Globus pallidus (tissue), 1 donor: ENCODE measurements at places on chromosomes 16 and 17.

GRCh38 chr16:85265161-85265784, 153.0 kb upstream of the CIBAR2 start:
- DNase-seq = no peak

DNA sequence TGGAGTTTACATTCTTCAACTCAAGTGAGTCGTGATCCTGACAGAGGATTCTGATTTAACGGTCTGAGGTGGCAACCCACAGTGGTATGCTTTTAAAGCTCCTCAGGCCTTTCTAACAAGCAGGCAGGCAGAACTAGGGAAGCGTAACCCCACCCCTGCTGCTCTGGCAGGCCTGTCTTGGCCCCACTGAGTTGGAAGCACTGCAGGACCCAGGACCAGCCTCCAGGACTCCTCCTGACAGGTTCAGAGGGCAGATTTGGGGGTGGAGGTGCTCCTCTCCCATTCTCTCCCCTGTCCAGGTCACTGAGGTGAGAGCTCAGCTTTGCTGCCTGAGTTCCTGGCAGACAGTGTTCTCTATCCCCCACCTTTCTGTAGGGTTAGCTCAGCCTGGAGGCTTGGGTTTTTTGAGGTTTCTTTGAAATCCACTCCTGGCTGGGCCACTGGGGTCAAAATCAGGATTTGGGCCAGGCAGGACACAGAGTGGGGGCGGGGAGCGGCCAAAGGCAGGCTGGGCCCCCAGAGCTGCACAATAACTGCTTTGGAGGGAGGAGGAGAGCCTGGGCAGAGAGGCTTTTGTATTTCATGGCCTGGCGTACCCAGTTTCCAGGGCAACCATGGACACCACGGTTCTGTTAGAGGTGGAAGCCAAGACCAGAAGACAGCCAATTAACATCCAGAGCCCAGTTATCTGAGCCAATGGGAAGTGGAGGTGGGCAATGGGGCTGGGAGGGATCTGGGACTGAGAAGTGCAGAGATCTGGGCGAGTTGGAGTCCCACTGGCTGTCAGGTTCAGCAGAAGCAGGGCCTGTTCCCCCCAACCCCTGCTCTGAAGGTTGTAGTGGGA, 9.5 kb downstream of the MRPL27 start:
- DNase-seq = peak; percentile 87

DNA sequence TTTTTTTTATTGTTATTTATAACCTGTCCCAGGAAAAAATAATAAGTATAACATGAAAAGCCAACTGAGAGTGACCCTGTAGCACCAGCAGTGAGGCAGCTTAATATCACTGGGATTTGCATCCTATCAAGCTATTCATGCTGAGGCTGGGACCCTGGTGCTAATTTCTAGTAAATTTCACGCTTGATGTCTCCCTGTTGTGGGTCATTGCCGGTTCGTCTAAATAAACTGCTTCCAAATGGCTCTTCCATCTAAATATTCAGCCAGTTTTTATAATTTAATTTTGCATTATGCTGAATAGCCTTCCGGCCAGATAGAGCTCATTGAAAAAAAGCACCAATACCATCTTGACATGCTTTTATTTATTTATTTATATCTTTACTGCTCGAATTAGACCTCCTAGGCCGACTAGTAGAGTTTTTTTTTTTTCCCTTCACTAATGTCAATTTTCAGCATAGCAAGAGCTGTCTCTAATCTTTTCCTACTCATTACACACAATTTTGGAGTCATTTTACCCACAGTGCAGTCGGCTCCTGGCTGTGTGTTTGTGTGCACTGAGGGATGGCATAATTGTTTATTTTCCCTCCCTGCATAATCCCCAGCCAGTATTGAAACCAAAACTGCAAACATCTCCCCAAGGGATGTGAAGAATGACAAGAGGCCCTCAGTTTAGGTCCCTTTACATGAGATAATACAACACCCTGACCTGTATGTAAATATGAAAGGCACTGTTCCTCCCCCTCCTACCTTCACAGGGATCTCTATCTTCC, 168.8 kb downstream of the AATF start:
- DNase-seq = no peak

DNA sequence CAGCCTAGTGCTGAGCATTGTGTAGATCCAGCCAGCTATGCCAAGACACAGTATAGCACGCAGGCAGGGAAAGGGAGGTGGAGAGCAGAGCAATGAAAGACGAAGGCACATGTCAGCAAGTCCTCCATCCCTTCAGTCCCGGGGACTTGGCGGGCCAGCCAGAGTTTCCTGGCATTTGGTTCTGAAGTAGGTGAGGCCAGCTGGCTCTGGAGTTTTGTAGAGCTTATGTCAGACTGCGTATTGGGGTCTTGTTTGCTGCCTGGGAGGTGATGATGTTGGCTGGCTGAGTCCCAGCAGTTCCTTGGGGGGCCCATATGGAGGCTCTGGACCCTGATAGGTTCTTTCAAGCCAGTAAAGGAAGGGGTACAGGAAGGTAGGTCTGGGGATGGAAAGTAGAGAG, 55.7 kb upstream of the AKTIP start:
- DNase-seq = no peak

GRCh38 chr17:55005520-55005919, 37.0 kb downstream of the STXBP4 start:
- DNase-seq = no peak

DNA sequence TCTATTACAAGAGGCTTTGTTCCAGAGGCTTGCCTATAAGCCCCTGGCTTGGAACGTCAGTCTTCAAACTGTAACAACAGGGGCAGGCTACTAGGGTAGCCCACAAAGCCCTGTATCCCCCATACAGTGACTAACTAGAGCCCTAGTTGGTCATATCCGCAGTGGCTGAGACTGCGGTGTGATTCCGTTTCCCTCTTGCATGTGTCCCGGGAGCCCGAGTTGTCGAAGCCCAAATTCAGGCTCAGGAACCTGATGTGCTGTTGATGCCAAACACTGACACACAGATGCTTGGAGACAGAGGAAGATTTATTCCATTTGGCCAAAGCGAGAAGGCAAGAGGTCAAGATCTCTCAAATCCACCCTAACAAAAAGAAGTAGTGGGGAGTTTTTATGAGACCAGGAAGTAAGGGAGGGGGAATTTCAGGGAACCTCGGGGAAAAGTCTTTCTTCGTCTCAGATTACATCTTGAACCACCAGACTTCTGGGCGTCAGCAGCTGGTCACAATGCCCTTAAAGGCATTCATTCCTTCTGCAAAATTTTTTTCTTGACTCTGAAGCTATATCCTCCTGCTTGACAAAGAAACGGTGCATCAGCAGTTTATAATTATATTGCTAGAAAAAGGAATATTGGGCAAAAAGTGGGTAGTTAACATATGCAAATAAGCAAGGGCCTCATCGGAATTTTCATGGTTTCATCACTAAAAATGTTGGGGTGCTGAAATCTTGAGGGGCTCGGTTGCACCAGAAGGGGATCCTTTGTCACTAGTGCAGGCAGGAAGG, 879 bp downstream of the SLFN5 start:
- DNase-seq = no peak

GRCh38 chr17:78430892-78431691, 52.6 kb downstream of the PGS1 start:
- DNase-seq = no peak

- no peak for DNase-seq
Measured at GRCh38 chr17:50163843-50164696, 1.7 kb upstream of the SGCA start.

GRCh38 chr16:72664056-72664508, 383.8 kb downstream of the ZFHX3 start:
- no peak for DNase-seq

- no peak for DNase-seq
Measured at GRCh38 chr16:84246679-84247077, 6.9 kb upstream of the KCNG4 start.

DNA sequence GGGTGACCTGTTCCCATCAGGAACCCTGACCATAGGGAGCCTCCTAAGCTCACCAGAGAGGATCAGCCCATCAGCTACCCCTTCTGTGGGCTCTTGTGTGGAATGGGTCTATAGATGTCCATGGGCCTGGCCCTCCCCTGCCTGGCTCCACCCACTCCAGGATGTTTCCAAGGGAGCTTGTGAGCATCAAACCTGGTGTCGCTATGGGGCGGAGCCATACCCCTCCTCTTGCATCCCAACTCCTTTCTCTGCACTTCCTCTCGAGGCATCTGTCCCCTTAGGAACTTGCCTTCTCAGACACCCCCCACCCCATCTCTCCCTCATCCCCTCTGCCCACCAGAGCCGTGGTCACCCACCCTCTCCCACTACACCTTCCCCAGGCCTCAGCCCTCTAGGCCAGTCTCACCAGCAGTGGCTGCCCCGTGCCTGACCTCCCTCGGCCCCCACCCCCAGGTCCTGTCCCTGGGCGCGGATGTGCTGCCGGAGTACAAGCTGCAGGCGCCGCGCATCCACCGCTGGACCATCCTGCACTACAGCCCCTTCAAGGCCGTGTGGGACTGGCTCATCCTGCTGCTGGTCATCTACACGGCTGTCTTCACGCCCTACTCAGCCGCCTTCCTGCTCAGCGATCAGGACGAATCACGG, 10.4 kb downstream of the KCNH6 start:
- no peak for DNase-seq

DNA sequence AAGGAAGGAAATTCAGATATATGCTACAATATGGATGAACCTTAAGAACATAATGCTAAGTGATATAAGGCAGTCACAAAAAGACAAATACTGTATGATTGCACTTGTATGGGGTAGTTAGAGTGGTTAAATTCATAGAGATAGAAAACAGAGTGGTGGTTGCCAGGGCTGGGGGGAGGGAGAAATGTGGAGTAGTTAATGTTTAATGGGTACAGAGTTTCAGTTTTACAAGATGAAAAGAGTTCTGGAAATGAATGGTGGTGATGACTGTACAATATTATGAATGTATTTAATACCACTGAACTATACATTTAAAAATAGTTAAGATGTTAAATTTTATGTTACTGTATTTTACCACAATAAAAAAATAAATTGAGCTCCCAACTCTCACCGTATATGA, 157.9 kb downstream of the TOX3 start:
- no peak for DNase-seq

- no peak for DNase-seq
Measured at GRCh38 chr16:67199011-67199807, at the start of gene ELMO3. ELMO3 (plus strand) TSS chr16:67199131; CDS start chr16:67199327, 196 bp downstream.

DNA sequence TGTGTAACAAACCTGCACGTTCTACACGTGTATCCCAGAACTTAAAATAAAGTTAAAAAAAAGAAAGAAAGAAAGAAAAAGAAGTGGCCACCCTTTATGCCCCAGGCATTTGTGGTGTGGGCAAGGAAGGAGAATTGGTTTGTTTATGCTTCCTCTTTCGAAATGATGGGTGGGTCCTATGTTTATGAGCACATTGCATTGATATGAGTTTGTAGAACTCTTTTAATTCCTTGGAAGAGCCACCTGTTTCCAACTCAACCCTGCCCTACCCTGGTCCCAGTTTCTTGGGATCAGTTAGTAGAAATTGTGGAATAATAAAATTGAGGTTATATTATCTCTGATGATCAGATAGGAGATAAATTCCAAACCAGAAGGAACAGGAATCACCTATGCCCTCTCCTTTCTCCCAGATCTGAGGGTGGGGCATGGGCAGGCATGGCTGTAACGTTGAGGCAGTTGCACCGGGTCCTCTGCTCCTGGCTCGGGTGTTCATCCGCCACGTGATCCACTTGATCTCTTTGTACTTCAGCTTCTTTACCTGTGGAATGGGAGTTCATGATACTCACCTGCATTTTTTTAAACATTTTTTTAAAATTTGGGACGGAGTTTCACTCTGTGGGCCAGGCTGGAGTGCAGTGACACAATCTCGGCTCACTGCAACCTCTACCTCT, 15.9 kb downstream of the CHAD start:
- no peak for DNase-seq

DNA sequence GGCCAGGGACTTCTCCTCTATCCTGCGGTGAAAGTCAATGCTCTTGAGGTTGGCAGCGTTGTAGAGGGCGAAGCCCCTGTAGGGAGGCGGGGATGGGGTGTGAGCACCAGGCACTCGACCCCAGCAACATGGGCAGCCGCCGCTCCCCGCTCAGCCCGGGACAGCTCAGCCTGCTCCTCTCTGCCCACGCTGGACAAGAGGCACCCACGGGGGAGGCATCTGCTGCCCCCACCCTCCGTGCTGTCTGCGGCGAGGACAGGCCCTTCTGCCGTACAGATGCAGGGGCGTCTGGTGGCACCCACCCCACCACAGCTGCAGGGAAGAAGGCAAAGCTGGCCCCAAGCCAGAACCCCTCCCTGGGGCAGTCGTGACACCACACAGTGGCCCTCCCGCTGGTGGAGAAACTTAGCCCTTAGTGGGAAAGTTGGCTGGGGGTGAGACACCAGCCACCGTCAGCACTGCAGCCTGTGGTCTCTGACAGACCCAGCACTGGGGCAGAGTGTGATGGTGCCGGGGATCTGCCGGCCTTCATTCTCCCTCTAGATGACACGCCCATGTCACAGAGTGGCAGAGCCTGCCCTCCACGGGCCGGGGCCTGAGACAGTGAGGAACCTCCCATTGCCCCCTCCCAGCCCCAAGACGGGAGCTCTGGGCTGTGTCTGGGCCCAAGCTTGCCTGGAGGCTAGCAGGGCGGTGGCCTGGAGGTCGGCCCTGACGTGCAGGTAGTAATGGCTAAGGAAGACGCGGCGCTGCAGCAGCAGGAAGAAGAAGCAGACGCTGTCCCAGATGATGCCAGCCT, 19.5 kb downstream of the CTU2 start:
- DNase-seq = no peak

- DNase-seq = no peak
Measured at GRCh38 chr16:86519649-86520316, 9.5 kb downstream of the FOXF1 start.

DNA sequence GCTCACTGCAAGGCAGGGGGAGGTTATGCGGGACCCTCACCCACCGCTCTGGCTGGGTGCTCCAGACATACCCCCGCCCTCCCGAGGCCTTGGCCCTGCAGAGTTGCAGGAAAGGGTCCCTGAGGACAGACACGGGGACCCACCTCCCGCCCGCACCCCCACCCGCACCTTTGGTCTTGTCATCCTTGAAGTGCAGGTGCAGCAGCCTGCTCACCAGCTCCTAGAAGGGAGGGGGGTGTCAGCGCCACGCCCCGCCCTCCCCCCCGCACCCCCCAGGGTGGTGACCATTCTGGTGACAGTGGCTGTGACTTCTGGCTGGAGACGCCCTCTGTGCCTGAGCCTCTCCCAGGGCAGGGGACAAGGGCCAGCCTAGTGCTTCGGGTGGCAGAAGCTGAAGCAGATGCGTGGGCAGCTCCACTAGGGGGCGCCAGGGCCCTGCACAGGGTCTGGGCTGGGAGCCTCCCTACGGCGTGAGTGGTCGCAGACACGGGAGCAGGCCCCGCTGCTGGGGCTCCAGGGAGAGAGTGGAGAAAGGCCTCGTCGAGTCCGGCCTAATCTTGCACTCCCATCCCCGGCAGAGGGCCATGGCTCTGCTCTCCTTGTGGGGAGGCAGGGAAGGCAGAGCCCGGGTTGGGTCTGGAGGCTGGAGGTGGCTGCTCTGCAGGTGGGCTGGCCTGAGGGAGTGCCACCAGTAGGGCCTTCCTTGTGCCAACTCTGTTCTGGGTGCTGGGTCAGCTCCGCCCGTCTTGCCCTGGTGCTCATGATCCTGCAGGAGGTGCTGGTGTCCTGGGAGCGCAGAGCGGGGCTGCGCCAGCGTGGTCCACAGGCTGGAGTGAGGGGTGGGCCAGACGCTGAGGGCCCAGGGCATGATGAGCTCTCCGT, 2.7 kb downstream of the CENPX start:
- no peak for DNase-seq
